Mesangial cell (primary cell): ENCODE measurements at places on chromosomes 6 and 20. TPM values are rescaled to one million over a fixed set of nuclear protein-coding genes. Genes with fewer than 3 reads are reported as not detected.

Gene ANGPT4
- not detected in 2 replicates for total RNA-seq

Gene ASIP
- total RNA-seq: not detected in 2 replicates

Gene CFAP206
- 2.2 TPM in 1 of 2 replicates, not detected in the other for total RNA-seq

Gene BNIP5
- total RNA-seq: not detected in 2 replicates

Gene TINAG
- total RNA-seq: 0.16 and 4.6 TPM in 2 replicates

Gene PTGIS
- 0.98 and 8.9 TPM in 2 replicates for total RNA-seq
